ENCODE measurements at places on chromosomes 2 and 18.
A peak's percentile ranks its signal among the peaks of the same experiment; 100 is the strongest.

GRCh38 chr2:173922760-173923159, 42.4 kb downstream of the SP3 start:
- DNase-seq, result no peak

- DNase-seq, result no peak
Observed at GRCh38 chr18:74918276-74918790, 290.6 kb downstream of the PTGR3 start.

- no peak for DNase-seq
Observed at GRCh38 chr18:57941841-57942489, 102.1 kb upstream of the NEDD4L start.

GRCh38 chr2:19261061-19261460, 97.4 kb downstream of the OSR1 start:
- DNase-seq, result no peak

DNA sequence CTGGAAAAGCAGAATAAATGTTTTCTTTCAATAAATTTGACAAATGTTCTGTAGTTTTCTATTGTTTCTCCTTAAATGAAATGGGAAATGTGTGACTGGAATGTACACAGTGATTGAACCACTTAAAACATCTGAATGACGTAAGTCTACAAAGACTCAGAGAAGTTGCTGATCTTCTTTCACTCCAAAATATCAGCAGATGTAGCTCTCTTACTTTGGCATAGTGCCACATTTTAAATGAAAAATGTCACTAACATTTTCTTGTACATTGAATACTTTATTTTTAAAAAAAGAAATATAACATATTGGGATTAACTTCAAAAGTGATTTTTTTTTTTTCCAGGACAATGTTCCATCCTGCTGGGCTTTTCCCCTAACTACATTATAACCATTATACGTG, 565.6 kb downstream of the TMEM182 start:
- no peak for DNase-seq

DNA sequence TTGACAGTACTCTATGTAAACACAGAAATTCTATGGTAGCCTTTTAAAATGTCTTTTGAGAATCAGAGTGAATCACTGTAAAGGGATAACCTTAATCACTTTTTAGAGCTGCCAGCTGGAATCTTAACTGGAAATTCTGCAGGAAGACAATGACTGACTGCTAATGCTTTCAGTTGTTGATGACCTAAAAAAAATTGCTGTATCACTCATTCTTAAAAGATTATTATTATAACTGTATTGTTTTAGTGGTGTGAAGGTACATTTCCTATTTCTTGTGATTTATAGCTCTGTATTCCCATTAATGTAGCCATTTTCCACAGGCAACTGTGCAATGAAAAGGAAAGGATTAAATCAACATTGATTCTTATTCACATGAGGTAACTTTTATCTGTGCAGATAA, 260.5 kb downstream of the CALCRL start:
- DNase-seq, result no peak

- DNase-seq, result no peak
Observed at GRCh38 chr2:212727751-212728150, 189.1 kb upstream of the ERBB4 start.

- no peak for DNase-seq
Observed at GRCh38 chr2:230873661-230874401, 9.1 kb downstream of the ITM2C start.

- no peak for DNase-seq
Observed at GRCh38 chr2:197144183-197144582, 166.4 kb downstream of the ANKRD44 start.

GRCh38 chr2:12416600-12416999, 300.1 kb upstream of the TRIB2 start:
- DNase-seq, result peak; percentile 25

DNA sequence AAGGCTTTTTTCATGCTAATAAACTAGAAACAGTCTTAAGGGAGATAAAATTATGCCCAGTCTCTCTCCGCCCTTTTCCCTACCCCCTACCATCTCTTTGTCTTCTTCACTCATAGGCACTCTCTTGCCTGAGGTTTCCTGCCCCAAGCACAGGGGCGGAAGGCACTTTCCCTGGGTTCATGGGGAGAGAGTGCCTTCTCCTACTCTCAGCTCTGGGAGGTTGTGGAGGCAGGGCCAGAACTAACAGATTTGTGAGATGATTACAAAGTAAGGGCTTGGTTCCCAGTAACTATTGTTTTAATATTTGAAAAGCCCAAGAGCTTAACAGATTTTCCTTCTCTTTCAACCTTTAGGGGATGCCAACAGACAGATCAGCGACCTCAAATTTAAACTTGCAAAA, 26.1 kb upstream of the RBM44 start:
- DNase-seq, result no peak

DNA sequence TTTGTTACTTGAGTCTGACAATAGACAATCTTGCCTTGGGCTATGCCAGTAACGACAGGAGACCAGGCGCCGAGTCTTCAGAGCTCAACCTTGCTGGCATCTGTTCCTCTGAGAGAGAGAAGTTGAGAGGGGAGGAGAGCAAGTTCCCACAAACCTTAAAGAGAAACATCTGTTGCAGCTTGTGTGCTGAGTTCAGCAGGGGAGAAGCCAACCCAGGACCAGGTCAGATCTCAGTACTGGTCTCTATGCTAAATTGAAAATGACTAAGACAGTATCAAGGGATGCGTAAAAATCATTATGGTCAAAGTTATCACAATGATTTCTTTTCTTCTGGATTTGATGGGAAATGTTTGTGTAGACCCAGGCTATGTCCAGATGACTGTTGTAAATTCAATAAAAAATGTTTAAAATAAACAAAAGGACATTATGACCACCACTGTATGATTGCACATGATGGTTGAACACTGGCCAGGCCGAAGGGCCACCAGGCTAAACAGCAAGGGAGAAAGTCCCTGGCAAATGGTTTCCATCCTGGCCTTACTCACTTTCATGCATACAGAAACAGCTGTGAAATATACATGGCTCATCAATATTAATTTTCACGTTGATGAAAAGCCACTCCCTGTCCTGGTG, 100.3 kb upstream of the PMAIP1 start:
- no peak for DNase-seq

- peak; percentile 68 for DNase-seq
Observed at GRCh38 chr2:45009928-45010701, 863 bp upstream of the SIX2 start.

DNA sequence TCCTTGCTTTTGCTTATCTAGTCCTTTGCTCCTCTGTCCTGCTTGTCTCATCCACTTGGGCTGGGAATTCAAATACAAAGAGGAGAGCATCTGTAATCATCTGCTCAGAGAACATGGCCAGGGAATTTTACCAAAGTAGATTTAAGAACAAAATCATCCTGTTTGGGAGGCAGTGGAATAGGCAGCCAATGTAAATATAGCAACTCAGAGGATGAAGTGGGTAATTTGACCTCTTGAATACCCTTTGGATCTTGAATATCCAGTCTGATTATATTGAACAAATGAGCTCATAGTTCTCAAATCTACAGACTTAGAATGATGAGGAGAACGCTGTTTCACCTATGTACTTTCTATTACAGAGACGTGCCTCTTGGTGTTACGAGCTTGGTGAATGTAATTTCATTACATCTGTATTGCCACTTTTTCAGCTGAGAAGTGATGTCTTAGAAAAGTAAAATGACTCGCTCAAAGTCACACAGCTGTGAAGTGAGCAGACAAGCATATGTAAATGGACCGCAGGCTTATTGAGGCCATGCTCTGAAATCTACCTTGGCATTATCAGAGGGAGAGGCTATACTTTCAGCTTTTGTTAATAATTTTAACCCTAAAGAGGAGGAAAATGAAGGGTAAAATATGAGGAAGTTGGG, 266.3 kb downstream of the MTX2 start:
- no peak for DNase-seq

- no peak for DNase-seq
Observed at GRCh38 chr2:177889818-177890460, 182.6 kb downstream of the PDE11A start.

DNA sequence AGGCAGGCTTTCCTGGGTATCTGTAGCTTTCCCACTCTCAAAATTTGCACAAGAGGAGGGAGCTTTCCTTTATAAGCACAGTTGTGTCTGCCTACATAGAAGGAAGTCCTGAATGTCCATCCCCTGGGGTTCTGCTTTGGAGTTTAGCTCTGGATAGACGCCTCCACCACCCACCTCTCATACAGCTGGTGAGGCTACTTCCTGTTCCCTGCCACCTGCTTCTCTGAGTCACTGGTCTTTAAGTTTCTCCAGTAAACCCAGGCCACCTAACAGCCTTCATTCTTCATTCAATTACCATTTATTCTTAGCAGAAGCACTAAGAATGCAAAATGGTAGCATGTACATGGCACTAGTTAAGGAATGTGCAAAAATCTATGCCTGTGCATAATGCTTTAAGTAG, 407.8 kb downstream of the CDH2 start:
- no peak for DNase-seq

DNA sequence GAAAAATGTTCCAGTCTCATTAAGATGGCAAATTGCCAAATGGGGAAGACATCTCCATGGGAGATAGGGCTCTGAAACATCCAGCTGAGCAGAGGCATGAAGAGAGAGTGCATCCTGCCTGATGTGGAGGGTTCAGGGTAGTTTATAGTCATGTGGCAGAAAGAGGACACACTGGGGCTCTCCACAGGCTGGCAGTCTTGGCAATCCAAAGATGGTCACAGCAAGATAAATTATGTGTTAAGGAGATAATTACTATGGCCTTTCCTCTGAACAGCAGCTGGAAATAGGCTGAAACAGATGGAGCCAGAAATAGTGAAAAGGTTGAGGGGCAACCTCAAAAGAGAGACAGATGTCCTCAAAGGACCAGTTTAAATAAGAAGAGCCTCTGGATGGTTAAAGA, 97.2 kb downstream of the DCC start:
- no peak for DNase-seq

All from hepatocyte (in vitro differentiated cells).